ENCODE measurements at places on chromosomes 4 and X.
A peak's percentile ranks its signal among the peaks of the same experiment; 100 is the strongest.

DNA sequence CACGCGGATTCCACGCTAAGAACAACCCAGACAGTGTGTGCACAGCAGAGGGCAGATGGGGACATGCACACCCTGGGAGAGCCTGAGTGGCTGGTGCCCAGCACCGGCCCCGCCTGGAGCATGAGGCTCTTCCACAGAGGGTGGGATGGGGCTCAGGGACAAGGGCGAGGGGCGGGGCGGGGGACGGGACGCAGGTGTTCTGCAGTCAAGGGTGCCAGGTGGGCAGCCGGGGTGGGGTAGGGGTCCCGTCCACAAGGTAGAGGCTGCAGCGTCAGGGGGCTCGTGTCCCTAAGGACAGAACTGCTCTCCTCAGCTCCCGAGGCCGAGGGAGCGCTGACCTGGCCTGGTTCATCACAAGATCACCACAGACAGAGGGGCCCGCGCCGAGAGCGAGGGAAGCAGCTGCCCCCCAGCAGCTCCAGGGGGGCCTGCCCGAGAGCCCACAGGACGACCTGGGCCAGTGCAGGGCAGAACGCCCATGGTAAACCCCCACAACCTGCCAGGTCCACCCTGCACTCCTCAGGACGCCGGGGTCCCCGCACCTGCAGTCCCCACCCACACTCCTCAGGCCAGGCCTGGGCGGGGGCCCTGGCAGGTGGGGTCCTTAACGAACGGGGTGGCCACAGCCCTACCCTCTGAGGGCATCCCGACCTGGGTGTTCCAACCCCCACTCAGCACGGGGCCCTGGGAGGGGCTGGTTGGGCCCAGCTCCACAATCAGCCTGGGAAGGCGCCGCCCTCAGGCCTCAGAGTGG lies 26.7 kb downstream of the CTBP1 start:
- DNase-seq = no peak

- DNase-seq = no peak
These were observed 128.8 kb upstream of the GPC4 start for GRCh38 chrX:133544115-133544514.

DNA sequence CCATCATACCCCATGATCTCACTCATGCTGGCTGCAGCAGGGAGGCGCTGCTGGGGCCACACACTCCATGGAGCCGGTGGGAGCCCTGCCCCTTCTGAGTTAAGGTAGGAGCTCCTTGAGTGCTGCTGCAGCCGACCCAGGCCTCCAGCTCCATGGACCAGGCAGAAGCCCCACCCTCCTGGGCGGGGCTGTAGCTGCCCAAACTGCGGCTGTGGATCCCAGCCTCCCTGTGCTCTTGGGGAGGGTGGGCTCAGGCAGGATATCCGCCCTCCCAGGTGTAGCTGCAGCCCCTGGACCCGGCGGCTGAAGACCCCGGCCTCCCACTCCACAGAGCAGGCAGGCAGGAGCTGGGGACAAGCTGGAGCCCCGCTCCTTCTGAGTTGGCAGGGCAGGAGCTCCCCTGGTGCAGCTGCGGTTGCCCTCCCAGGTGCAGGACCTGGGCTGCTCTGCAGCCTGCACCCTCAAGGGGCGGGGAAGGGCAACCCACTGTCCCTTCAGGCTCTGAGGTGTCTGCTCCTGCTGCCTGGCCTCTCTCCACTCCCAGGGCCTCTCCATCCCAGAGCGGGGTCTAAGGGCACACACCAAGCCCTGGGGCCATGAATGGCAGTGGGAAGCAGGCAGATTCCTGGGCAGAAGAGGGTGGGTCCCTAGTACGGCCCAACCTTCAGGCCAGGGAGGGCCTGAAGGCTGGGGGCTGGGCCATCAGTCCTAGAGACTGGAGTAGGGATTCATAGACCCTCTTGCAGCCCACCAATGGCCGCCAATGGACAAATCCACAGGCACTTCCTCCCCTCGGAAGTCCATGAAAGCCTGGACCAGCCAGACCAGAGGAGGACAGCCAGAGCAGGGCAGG lies 466.1 kb downstream of the DTHD1 start:
- DNase-seq = no peak

DNA sequence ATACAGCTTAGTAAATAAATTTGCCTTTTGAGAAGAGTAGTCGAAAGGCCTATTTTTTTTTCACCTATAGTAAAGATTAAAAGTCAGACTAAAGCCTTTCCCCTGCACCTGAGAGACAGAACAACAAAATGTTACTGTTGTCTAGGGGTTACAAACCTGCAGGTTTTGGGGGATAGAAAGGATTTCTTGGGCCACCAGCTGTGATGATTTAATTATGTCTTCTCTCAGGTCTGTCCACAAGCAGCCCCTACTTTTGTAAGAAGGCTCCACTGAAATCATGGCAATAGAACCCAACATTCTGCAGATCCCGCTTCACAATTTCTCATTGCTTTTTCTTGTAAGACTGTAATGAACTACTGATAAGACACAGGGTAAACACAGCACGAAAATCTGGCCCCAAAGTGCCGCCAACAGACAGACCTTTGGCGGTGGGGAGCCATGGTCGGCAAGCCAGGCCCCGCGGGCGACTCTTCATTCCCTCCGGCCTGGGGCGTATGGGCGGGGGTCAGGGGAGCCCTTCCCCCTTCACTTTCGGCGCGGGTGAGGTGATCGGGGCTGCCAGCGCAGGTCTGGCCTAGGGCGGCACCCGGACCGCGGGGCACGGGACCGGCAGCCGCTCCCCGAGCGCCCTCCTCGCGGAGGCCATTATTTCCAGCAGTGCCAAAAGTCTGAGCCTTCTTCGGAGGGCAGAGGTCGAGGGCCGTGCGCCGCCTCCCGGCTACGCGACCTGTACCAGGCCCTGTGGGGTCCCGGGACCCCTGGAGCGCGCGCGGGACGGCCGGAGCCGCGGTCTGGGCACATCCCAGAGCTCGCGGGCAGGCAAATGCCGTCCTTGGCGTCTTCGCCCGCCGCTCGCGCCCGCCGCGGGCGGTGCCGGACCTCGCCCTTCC lies 812 bp upstream of the KDM6A start:
- peak; percentile 54 for DNase-seq

DNA sequence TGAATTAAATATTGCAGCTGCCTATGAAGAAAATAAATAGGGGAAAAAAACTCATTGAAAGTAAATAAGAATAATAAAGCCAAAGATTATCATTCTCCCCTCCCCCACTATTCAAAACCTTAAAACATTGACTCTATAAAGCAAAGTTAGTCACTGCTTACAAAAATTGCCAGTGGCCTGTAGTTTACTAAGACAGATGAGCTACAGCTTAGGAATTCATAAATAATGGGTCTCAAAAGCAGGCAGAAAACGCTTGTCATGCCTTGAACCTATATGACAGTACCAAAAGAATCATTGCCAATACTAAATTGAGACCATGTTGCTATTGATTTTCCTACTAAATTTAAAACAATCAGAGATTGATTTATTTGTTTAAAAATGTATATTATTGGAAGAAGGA lies 78.9 kb downstream of the SLC10A7 start:
- no peak for DNase-seq

GRCh38 chr4:119268466-119268865 lies 53.5 kb downstream of the FABP2 start:
- DNase-seq = no peak

GRCh38 chr4:171812665-171813525 lies at the start of gene GALNTL6:
TSS of gene GALNTL6 (plus strand) at chr4:171813404.
- peak; percentile 27 for DNase-seq

DNA sequence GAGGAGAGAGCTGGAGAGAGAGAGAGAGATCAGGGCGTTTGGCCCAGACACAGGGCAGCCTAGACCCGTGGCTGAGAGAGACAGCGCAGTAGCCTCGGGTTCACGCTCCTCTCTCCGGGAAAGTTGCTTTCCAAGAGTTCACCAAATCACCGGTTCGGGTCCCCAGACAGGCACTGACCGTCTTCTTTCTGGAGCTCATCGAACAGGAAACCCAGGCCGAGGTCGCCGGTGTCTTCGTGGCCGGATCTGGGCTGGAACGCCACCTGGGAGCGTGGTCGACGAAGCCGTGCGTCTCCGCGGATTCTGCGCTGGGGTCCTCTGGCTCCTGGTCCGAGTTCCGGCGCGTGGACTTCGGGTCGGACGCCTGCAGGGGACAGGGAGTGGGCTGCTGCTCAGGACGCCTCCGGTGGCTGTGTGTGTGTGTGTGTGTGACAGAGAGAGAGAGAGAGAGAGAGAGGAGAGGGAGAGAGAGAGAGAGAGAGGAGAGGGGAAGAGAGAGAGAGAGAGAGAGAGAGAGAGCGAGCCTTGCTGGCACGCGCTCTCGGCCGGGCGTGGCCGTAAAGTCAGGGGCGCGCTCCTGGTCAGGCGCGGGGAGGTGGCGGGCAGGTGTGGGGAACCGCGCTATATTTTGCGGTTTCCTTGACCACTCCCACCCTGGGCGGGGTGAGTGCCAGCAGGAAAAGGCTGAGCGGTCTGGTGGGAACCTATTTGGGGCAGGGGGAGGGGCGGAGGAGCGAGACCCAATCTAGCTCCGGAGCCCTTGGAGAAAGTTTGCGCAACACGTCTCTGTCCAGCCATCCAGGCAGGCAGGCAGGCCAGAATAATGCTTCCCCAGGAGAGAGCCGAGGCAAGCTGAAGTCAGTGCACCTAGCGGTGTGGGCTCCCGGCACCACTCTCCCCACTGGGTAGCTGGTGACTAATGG lies 62.1 kb downstream of the RHOXF2B start:
- DNase-seq = no peak

DNA sequence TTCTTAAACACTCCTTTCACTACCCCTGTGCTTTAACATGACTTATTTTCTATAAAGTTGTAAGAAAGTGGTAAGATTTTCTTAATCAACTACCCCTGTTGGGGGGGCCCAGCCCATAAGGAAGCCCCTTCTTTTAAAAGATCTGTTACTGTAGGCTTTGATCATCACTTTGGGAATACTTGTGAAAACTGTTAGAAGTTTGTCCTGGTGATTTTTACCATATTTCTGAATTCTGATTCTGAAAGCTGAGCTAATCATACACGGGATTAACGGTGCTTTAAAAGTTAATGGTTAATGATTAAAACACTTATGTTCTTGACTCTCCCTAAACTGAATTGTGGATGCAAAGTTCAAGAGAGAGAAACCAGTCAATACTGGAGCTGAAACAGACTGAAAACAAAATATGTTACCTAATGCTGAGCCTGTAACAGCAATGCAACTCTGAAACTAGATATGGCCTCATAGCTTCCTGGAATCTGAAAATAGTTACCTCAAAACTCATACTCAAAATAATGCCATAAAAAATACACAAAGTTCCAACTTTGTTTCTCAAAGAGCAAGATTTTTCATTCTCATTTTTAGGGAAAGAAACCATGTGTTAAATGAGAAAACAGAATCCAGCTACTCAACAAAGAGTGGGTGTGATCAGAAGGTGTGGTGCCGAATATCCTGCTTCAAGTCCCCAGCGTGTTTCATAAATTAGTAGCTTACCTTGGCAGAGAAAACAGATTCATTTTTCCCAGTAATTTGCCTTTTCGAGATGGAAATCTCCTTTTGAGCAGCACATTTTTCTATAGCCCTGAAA lies 31.6 kb downstream of the ADH7 start:
- no peak for DNase-seq

GRCh38 chrX:69082055-69082752 lies 83.0 kb downstream of the PJA1 start:
- no peak for DNase-seq

- DNase-seq = no peak
These were observed 3.4 kb upstream of the MRPL1 start for GRCh38 chr4:77859256-77859655.

- no peak for DNase-seq
These were observed 203.4 kb downstream of the CCNG2 start for GRCh38 chr4:77360451-77360850.

GRCh38 chrX:33725535-33726210 lies 406.4 kb downstream of the FAM47A start:
- peak; percentile 4 for DNase-seq

GRCh38 chr4:181939199-181939945 lies 303.8 kb upstream of the TENM3 start:
- DNase-seq = no peak

DNA sequence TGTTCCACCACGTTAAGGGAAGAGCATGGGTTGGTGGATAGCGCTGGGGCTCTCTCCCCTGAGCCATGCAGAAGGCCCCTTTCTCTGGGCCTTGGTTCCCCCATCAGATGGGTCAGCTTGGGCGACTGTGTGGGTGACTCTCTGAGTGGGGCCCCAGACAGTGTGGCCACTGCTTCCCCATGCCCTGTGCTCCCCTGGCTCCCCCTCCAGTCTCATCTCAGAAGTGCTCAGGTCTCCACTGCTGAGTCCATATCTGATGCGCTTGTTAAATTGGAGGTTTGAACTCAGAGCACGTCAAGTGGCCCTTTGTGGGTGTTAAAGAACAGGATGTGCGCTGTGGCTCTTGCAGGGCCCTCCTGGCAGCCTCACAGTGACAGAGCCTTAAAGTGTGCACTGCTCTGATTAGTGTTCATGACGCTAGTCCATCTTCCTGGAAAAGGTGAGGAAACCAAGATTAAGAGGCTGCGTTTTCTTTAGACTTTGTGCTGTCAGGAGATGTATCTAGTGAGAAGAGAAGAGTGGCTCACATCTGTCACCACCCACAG lies 59.8 kb downstream of the NELFA start:
- no peak for DNase-seq

GRCh38 chr4:5383191-5383980 lies 325.0 kb downstream of the EVC2 start:
- DNase-seq = no peak

DNA sequence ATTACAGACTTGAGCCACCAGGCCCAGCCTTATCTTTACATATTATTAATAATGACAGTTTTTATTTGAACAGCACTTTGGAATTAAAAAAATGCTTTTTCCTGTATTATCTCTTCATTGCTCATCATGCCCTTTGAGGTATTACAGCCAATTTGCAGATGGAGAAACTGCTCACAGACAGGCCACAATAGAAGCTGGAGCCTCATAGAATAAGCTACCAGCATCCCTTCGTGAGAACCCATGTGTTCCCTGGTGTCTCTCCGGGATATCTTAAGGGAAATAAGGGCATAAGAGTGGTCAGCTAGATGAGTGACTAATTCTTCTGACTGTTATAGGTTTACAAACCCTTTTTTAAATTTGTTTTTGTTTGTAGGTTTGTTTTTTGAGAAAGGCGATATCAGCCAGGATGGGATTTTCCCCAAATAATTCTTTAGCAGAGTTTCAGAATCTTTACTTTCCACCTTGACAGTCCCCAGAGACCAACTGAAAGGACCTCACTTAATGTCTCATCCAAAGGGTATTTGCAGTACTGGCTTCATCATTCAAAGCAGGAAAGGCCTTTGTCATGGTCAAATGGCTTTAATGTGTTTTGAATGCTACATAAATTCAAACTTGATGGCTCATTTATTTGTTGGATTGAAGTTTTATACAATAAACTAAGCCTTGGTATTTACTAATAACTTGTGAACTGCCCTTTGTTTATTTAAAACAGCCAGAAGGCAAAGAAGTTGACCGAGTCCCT lies 48.0 kb upstream of the SOD3 start:
- no peak for DNase-seq

DNA sequence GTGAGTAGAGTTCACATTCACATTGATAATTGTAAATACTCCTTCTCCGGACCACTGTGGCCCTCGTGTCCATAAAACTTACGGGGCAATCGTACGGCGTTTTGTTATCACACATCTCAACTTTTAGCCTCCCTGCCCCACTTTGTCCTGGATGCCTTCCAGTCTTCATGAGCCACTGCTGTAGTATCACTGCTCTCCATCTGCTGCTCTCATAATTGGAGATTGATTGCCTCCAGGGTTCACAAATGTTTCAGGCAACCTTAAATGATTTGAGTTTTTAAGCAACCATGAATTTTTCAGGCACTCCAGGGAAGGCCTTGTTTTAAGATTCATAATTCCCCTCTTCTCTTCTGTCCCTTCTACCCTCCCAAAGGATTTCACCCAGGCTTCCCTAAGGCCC lies 28.4 kb downstream of the ALPK1 start:
- no peak for DNase-seq
